Activated CD8-positive, alpha-beta memory T cell treated with anti-CD3 and anti-CD28 coated beads for 1 hour (primary cell): ENCODE measurements at places on chromosomes 16 and 17.

DNA sequence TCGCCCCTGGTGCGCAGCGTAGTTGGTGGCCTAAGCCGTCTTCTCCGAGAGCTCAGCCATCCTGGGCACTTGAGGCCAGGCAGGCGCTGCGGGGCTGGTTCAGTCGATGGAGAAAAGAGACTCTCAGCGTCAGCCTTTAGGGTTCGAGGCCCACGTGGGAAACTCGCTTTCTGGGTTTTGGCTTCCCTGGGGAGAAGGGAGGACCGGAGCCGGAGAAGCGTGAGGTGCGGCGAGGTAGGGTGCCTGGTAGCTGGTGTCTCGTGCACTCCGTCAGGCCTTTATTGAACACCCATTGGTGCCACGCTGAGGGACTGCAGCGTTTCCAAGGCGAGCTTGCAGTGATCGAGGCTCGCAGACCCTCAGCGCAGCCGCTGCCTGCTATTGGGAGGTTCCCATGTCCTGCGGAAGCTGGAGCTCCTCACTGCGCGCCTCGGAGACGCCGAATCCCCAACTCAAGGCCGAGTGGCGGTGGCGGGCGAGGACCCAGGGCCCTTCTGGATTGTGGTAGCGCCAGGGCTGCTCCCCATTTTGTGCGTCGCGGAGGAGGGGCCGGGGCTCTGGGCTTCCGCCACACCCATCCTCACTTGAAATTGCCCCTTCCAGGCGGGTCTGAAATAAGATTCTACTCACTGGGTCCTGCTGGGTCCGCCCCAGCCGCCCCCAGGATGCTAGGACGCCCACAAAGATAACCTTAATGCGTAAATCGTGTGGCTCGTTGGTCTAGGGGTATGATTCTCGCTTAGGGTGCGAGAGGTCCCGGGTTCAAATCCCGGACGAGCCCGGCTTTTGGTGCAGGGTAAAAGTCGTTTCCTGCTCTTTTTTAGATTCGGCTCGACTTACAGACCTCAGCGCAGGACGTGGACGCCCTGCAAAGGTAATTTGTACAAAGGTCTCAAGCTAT is 1.2 kb downstream of the OR1F1 start:
- DNase-seq, result no peak

- DNase-seq, result no peak
Measured at GRCh38 chr17:4261452-4261851, 2.3 kb downstream of the ANKFY1 start.

DNA sequence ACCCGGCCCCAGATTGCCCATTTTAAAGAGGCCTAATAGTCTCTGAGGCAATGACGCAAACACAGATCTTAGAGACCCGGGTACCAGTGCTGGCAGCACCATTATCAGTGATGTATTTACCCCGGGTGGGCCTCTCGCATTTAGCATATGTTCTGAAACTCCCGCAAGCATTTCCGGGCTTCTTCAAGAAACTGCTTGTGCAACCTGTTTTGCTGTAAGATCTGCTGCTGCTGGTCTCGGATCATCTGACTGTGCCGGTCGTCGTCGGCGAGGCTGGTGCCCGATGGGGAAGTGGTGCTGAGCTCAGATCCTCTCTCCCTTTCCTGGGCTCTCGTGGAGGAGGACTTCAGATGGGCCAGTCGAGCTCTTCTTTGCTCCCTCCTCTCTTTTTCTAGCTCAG is 12.5 kb downstream of the CEP295NL start:
- no peak for DNase-seq

DNA sequence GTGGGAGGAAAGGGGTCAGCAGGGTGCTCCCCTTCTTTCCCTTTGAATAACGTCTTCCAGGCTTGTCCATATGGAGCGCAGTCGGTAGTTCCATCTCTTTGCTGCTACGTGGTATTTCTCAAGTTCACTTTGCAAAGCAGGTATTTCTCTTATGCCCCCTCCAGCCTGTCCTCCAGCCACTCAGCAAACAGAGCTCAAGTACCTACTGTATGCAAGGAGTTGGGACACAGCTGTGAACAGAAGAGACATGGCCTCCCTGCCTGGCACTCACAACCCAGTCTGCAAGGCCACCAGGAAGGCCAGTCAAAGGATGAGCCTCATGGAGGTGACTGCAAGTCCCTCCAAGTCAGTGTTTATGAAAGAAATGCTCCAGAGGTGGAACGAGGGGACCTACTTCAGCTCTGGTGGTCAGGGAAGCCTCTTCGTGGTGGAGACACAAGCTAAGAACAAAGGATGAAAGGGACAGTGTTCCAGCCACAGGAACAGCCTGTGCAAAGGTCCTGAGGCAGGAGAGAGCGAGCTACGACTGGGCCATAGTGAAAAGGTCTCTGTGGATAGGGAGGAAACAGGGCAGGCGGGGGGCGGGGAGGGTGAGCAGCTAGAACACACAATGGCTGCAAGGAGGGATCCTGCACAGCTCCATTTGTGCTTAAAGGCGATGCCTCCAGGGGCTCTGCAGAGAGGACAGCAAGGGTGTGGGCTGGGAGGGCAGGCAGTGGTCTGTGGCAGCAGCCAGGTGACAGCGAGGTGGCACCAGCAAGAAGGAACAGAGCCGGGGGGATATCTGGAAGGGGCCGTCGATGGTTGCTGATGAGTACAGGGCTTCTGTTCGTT is 32.6 kb downstream of the PPL start:
- DNase-seq, result no peak

DNA sequence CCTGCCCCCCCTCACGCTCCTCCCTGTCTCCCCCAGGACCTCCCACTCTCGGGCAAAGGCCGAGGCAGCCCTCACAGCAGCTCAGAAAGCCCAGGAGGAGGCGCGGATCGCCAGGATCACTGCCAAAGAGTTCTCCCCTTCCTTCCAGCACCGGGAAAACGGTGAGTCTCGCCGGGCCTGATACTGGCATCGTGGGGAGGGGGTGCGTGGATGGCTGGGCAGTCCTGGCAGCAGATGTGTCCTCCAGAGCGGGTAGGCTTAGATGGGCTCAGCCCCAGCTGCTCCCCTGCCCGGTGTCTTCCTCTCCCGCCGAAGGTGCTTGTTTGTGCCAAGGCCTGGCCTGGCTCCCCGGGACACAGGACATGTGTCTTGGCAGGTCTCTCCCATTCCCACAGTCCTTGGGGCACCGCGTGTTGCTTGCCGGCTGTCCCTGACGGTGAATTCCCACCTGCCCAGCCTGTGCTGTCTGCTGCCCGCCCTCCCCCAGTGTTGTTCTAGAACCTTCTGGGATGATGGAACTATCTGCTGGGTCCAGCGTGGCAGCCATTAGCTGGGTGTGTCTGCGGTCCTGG is 81.6 kb downstream of the KLHDC4 start:
- no peak for DNase-seq

GRCh38 chr17:4939546-4939795 is 375 bp downstream of the SLC25A11 start:
- DNase-seq, result no peak

GRCh38 chr17:39328815-39329214 is 72.6 kb downstream of the FBXL20 start:
- no peak for DNase-seq

DNA sequence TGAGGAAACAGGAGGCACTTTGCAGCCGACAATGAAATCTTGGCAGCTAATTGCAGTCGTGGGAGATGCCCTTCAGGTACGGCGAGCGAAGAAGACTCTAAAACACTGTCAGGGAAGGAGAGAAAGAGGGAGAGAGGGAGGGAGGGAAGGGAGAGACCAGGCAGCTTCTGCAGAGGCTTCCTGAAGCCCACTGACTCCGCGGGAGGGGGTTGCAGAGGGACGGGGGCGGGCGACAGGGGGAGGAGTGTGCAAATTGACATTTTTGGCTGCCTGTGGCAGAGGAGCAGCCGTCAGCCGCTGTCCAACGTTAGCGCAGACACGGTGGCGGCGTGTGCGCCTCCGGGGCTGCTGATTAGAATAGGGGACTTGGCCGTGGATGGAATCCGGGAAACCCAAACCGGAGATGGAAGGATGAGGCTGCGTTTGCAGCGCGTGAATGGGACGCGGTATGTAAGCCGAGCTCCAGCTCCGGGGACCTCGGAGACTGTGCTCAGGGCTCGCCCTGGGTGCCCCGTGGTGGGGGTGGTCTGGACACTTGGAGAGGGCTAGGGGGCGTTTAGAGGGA is 849.1 kb upstream of the RBFOX1 start:
- DNase-seq, result no peak

GRCh38 chr17:56172517-56172982 is 19.3 kb downstream of the ANKFN1 start:
- DNase-seq, result no peak

GRCh38 chr16:82005027-82005830 is 6.0 kb downstream of the SDR42E1 start:
- DNase-seq, result no peak

DNA sequence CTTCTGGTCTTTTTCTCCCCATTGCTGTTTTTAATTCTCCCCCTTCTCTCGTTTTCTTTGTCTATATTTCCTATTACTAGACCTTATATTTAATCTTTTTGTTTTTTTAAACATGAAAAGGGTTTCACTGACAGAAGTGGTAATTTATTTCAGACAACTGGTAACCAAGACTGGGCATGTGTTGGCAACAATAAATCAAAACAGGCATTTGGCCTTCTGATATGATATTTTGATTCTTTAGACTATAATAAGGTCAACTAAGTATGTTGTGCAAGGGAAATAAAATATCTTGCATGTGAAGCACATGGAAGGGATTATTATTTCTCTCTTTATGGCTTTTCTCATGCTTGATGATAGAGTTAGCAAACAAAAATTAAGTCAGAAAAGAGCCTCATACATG is 34.6 kb downstream of the AP2B1 start:
- DNase-seq, result no peak
